Right renal cortex interstitium (tissue), 3 donors: ENCODE measurements at places on chromosomes 3 and 15. TPM values are rescaled to one million over a fixed set of nuclear protein-coding genes. Genes with fewer than 3 reads are reported as not detected.

Gene ROPN1B
- 0.43 TPM for polyA plus RNA-seq

- DNase-seq: no peak
Observed at GRCh38 chr3:9780910-9781309, 11.2 kb upstream of the CAMK1 start.

DNA sequence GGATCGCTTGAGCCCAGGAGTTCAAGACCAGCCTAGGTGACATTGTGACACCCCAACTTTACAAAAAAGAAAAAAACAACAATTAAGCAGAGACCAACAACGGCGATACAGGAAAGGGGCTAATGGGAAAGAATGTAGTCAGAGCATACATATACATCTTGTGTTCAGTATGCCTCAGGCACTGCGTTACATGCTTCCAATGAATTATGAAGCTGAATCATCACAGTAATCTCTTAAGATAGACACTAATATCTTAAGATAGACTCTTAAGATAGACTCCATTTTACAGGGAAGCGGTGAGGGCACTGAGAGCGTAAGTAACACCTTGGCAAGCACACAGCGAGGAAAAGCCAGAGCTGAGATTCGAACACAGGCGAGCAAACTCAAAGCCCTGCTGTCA is 6.1 kb upstream of the LDHAL6B start:
- DNase-seq: no peak

Gene KLHDC8B
- polyA plus RNA-seq: 43.4 TPM

DNA sequence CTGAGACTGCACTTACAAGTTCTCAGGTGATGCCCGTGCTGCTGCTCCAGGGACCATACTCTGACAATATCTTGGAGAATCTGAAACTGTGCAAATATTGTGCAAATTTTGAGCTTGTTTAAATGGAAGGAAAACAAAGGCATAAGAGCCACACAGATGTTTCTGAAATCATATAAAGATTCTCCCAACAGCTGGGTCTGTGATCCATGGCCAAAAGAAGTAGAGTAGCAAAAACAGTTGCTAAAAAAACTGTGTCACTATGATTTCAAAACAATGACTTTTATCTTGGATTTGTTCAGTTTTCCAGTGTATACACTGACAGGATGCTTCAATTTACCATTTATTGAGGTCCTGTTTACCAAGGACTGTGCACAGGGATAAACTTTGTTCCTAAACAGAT is 25.3 kb downstream of the NPTN start:
- DNase-seq: no peak

- no peak for DNase-seq
Observed at GRCh38 chr15:70281811-70282307, 184.1 kb upstream of the TLE3 start.

Gene OR5K3
- not detected for polyA plus RNA-seq
